ENCODE measurements at places on chromosomes 7 and 10. TPM values are rescaled to one million over a fixed set of nuclear protein-coding genes. Genes with fewer than 3 reads are reported as not detected.

The OR2A1 gene
- 0.12 TPM for total RNA-seq

The PLEKHS1 gene
- not detected for total RNA-seq

DNA sequence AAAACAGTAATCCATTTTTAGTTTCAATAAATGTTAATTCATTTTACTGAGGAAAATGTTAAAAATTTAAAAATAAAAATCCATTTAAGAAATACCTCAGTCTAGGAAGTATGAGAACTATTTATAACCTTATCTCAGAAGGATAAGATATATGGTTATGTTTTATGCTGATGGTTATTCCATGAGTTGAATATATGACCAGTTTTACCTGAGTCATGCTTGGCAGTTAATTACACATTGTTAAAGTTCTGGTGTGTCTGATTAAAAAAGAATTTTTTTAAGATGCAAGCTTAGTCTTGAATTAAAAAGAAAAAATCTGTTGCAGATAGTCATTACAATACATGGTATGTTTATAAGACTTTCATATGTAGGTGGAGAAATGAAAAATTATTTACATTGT lies 191.7 kb downstream of the ARL4A start:
- no peak overlapping the region for H3K27ac ChIP-seq
- DNase-seq: no peak
- H3K4me3 ChIP-seq: no peak overlapping the region
- H3K27me3 ChIP-seq: no peaks in the 10 kb centered on the region
- H3K36me3 ChIP-seq: no peaks in the 10 kb centered on the region

GRCh38 chr10:61742812-61743211 lies 80.1 kb downstream of the CABCOCO1 start:
- no peak overlapping the region for H3K4me3 ChIP-seq
- H3K27ac ChIP-seq: no peak overlapping the region
- H3K27me3 ChIP-seq: no peaks in the 10 kb centered on the region
- no peaks in the 10 kb centered on the region for H3K36me3 ChIP-seq
- no peak for DNase-seq
- H3K4me1 ChIP-seq: peaks cover 14% of the 10 kb centered on the region

DNA sequence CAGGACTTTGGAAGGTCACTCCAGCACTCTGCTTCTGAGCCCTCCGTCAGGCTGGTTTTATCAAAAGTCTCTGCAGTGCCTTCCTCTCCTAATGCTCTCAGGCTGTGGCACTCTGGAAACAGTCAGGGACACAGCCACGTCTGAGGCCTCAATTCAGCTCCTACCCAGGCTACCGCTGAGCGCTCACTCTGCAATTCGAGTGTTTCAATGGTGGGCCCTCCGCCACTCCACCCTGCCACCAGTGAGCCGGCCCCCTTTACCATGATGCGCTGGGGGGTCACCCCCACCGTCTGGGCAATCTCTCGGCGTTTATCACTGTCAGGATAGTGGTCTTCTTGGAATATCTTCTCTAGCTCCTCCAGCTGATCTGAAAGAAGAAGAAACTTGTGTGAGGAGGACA lies 3.5 kb downstream of the NOBOX start:
- no peak for DNase-seq
- H3K27me3 ChIP-seq: peaks cover 5% of the 10 kb centered on the region
- H3K36me3 ChIP-seq: no peaks in the 10 kb centered on the region
- H3K4me1 ChIP-seq: no peaks in the 10 kb centered on the region
- H3K4me3 ChIP-seq: no peak overlapping the region
- H3K27ac ChIP-seq: no peak overlapping the region

DNA sequence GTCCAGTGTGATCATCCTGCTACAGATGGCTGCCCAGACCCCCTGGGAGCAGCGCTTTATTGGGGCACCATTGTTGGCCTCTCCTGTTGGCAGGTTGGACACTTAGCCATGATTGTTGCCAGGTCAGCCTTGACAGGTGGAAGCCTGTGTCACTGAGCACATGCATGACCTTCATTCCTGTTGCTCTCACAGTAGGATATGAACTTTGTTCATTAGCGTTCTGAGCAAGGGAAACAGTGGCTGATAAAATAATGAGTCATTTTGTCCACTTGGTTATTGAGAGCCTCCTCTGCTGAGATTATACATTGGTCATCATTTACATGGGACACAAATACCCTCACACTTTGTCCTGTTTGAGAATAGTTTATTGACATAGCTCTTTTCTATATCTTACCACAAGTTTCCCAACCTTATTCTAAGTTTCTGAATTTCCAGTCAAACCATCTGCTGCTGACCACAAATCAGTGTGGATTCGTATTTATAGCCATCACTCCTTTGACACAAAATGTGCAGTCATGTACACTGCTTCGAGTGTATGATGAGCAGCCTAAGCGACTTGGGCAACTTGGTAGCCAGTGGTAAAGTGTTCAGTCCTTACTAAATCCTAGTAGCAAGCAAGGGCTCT lies 102.6 kb downstream of the TPST1 start:
- peaks cover 36% of the 10 kb centered on the region for H3K4me1 ChIP-seq
- no peaks in the 10 kb centered on the region for H3K36me3 ChIP-seq
- H3K27ac ChIP-seq: no peak overlapping the region
- H3K27me3 ChIP-seq: no peaks in the 10 kb centered on the region

GRCh38 chr10:14382022-14382421 lies 51.3 kb upstream of the FRMD4A start:
- DNase-seq: no peak
- H3K36me3 ChIP-seq: no peaks in the 10 kb centered on the region
- H3K27ac ChIP-seq: no peak overlapping the region
- H3K4me3 ChIP-seq: no peak overlapping the region

GRCh38 chr7:84191261-84191660 lies 3.3 kb downstream of the SEMA3A start:
- peaks cover 33% of the 10 kb centered on the region for H3K27me3 ChIP-seq
- no peak overlapping the region for H3K4me3 ChIP-seq
- no peak overlapping the region for H3K27ac ChIP-seq
- H3K36me3 ChIP-seq: no peaks in the 10 kb centered on the region
- no peak for DNase-seq
- peaks cover 34% of the 10 kb centered on the region for H3K4me1 ChIP-seq
